ENCODE measurements at places on chromosomes 2 and 18.

DNA sequence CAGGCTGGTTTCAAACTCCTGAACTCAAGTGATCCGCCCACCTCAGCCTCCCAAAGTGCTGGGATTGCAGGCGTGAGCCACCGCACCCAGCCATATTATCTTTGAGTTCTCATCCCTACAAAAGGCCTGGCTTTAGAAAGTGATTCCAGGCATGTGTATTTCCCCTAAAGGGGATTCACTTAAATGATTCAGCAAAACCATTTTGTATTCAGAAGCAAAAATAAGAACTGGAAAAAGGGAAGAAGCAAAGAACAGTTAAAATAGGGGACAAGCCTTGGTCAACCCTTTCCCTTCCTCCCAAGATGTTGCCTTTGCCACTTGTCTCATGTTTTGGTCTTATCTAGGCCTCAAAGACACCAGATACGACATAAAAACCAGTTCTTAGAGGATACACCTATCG lies 10.5 kb downstream of the TM4SF20 start:
- no peak for DNase-seq

GRCh38 chr18:60067426-60068210 lies 167.8 kb downstream of the PMAIP1 start:
- no peak for DNase-seq

- DNase-seq: peak; percentile 73
Measured at GRCh38 chr18:77103187-77103850, 29.3 kb downstream of the MBP start.

GRCh38 chr18:52341608-52342381 lies 1.8 kb downstream of the DCC start:
- DNase-seq: no peak

DNA sequence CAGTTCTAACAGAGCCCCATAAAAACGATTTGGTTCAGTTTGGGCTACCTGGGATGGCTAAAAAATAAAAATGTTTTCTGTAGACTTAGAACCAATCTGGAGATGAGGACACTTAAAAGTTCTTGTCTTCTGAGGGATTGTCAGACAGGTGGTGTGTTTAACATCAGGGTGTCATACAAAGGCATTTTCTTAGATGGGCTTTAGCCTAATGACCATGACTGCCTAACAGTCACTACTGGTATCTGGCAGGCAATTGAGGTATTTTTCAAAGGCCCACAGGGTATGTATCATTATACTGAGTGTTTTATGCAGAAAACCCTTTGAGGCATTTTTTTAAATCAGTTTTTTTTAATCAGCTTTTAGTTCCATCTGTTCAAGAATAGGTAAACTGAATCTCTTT lies 341.4 kb downstream of the PARD3B start:
- no peak for DNase-seq

- DNase-seq: no peak
Measured at GRCh38 chr2:16625201-16625729, 40.4 kb downstream of the CYRIA start.

DNA sequence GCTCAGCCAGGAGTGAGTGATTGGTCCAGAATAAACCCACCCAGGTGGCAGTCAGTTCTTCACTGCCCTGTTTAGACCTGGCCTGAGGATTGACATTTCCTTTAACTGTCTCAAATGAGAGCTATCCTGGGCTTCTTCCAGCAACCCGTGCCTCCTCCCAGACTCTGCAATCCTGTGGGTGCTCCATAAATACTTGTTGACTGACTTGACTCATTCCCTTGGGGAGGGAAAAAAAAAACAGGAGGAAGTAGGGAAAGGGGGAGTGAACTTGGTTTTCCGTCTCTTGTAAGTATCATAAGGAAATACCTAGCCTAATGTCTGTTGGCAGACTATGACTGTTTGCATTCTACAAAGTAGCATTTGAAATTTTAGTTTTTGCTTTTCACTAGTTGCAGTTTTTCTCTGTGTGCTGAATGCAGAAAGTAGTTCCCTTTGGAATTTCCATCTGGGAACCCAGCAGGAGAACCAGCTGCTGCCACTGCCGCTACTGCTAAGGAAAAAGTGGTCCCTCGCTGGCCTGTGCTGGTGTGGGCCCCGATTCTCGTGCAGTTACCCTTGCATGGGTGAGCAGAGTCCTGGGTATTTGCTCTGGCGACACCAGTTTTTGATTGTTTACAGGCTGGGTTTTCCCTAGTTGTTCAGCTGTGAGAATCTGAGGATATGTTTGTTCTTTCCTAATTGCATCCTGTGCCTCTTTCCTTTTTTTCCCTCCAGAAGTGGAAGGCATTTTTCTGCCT lies 78.8 kb downstream of the TGOLN2 start:
- DNase-seq: no peak

All from coronary artery (tissue), 2 donors.